Stimulated activated CD8-positive, alpha-beta memory T cell treated with anti-CD3 and anti-CD28 coated beads, Interleukin-15, amount 100 ng/mL, for 48 hours (primary cell): ENCODE measurements at places on chromosomes 1 and 21.

GRCh38 chr1:29682919-29683295, 446.6 kb downstream of the PTPRU start:
- DNase-seq = no peak

- no peak for DNase-seq
These were observed 82.2 kb downstream of the FMN2 start for GRCh38 chr1:240173836-240174235.

DNA sequence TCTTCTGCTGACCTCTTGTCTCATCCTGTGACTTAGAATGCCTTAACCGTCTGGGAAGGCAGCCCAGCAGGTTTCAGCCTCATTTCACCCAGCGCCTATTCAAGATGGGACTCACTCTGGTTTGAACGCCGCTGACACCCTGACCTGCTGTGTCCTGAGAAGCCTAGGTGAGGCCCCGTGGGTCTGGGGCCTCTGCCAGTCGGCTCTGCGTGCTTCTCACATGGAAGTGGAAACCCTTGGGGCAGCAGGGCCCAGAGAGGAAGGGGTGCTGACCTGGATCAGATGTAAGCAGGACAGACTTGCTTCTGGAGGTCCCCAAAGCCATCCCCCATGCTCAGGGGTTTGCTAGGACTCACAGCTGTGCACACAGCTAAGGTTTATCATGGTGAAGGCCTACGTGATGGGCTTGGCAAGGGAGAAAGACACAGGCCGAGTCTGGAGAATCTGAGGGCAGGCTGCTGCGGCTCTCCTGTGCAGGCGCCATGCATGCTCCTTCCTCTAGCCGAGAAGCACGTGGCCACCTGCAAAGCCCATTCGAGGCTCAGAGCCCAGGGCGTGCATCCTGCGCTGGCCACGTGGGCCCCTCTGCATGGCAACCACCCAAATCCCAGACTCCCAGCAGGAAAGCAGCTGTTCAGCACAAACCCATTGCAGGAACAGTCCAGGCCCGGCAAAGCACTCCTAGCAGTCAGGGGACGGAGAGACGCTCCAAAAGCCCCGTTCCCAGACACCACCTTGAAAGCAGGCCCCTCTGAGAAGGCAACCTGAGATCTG, 3.8 kb downstream of the TRPM2 start:
- no peak for DNase-seq

DNA sequence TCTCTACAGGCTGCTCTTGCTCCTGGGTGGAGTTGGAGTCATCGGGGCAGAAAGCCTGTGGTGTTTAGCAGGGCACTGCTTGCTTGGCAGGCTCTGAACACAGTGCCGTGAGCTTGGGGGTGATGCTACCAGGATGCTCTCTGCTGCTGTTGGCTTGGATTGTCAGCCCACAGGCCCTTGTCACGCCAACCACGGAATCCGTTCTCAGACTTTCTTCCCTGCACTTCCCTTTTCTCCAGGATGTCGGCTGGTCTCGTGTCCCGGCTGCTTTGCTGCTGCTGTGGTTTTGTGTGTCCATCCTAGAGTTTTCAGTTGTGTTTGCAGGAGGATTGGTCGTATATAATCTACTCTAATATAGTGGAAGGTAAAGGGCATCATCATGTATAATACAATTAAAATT, 44.4 kb upstream of the TTC34 start:
- DNase-seq = no peak

DNA sequence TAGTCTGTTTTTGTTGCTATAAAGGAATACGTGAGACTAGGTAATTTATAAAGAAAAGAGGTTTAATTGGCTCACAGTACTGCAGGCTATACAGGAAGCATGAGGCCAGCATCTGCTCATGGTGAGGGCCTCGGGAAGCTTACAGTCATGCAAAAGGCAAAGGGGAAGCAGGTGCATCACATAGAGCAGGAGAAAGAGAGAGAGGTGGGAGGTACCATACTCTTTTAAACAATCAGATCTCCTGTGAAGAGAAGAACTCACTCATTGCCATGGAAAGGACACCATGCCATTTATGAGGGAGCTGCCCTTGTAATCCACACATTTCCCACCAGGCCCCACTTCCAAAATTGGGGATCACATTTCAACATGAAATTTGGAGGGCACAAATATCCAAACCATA, 12.7 kb downstream of the PPP1R12B start:
- no peak for DNase-seq

DNA sequence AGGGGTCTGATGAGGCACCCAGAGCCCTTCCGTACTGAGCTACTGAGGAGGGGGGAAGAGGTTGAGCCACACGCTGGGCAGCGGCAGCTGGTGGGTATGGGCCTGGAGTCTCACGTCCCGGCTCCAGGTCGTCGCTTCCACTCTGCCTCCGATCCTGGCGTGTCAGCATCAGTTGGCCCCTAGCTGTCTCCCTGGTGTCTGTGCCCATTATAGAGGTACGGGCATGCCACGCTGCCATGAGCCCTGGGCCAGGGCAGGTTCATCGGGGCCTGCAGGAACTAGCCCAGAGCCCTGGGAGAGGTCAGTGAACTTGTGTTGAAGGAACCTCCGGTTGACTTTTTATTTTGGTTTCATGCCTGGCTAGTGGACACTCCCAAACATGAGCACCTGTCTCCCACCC, 18.2 kb downstream of the COQ8A start:
- DNase-seq = no peak

DNA sequence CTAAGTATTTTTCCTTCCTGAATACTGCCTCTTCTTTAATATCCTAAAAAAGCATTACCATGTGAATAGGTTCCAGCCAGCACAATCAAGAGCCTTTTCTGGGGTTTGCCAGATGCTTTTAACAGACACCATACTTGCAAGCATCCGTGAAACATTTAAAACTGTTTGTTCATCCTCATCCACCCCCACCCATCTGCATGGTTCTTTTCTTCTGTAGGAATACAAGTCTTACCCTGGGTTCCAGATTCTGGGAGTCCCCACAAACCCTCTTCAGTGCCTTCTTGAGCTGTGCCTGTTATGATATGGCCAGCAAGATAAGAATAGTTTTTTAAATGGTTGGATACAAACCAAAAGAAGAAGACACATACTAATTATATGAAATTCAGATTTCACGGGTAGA, 354.9 kb upstream of the PLXNA2 start:
- no peak for DNase-seq

- no peak for DNase-seq
These were observed at the start of gene UMODL1 for GRCh38 chr21:42071146-42071737. UMODL1 (plus strand) TSS chr21:42071317; CDS start chr21:42071317, 0 bp downstream.

DNA sequence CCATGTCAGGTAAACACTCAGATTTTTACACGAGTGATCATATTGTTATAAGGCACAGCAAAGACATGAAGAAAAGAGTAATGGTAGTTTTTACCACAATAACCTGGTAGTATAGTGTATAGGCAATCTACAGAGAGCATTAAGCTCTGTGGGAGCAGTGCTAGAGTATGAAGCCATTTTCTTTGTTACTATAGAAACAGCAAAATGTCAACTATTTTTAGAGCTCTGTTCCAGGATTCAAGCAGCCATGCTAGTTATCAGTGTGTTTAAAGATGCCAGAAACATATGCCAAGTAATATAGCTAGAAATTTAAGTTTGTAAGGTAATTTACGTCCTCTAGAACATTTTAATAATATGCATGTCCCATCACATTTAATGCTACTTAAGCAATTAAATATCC, 77.6 kb upstream of the RGS18 start:
- DNase-seq = no peak

- no peak for DNase-seq
These were observed 233.9 kb upstream of the NEGR1 start for GRCh38 chr1:72516264-72516663.

DNA sequence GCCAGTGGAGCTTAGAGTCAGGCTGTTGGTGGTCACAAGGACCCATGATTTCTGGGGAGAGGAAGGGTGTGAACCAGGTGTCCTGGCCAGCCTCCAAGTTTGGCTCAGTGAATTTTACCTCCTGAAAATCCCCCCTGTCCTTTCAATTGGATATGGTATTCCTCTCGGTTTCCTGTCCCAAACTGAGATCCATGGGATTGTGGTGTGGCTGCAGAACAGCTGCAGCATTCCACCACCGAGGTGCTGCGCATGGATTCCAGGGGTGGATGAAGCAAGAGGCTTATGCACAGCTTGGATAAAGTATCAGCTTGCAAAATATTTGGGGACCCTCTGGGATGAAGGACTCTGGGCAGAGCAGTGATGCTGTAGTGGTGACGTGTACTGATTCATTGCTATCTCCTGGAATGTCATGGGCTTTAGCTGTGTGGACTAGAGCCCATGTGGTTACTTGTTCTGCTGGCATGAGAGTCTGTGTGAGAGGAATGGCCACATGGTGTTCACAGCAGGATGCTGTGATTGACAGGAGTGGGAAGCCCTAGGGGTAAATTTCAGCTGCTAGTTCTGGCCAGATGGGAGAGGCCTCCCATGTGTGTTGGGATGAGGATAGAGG, 148.7 kb upstream of the SPAG17 start:
- DNase-seq = no peak

DNA sequence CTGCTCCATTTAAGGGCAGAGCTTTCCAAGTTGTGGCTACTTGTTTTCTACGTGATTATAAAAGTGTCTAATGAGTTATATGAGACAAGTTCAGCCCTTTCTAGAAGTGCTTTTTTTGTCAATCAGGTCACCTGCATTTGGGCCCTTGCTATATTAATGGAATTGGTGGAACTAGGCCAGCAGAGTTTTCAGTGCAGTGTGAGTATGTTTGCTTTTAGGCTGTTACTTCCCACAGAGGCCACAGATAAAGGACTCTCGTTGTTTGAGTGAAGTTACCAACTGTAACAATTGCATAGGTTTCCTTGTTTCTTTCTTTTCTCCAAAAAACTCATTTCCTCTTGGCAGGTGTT, 10.9 kb downstream of the SMAP2 start:
- DNase-seq = no peak

DNA sequence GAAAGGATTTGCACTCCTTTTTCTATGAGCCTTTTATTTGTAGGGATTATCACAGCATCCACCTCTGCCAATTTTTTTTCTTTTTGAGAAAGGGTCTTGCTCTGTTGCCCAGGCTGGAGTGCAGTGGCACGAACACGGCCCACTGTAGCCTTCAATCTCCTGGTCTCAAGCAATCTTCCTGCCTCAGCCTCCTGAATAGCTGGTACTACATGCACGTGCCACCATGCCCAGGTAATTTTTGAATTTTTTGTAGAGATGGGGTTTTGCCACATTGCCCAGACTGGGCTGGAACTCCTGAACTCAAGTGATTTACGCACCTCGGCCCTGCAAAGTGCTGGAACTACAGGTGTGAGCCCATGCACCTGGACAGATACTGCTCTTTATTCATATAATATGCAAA, 2.1 kb downstream of the SAMSN1 start:
- DNase-seq = no peak

GRCh38 chr1:184930645-184931044, 43.7 kb downstream of the NIBAN1 start:
- no peak for DNase-seq

DNA sequence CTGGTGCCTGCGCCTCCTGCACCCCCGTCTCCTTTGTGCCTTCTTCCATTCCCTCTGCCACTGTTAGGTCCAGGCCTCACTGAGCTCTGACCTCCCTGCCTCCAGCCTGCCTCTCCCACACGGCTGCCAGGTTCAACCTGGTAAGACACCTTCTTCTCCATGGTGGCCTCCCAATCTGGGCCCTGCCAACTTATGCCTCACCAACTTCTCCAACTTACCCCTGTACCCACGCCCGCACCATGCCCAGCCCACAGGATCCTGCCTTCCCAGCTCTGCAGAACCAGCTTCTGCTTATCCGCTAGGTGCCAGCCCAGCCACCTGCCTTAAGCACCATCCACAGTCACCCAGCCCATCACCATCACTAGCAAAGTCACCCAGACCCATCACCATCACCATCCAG, 37.2 kb downstream of the PDE9A start:
- DNase-seq = no peak

DNA sequence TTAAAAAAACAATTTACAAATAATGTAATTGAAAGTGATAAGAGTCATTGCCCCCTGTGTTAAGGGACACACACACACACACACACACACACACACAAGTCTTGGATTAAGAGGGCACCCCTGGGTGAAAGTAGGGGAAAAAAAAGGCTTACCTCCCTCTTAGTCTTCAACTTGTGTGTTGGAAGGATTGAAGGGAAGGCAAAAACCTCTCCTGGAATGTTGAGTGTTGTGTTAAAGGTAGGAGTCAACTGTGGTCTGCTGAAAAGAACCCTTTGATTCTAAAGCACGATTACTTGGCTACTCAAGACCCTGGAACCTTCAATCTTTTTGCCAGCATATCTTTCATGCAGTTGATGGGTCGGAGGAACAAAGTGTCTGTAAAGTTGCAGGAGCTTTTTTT, 6.4 kb downstream of the PBX1 start:
- no peak for DNase-seq

DNA sequence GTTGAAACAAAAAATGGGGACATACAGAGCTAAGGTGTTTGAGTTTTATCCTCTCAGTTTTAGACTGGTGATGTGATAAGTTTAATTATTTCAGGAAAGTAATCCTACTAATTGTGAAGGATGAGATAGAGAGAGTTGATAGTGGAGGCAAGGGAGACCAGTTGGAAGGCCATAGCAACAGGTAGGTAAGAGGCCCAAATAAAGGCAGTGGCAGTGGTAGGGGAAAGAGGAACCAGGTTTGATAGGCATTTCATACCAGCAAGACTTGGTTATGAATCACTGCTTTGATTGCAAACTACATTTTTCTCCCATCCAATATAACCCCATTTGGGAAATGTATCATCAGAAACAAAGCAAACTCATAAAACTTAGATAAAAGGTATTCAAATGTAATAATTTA, 63.1 kb upstream of the SH3GLB1 start:
- no peak for DNase-seq

- DNase-seq = no peak
These were observed 2.8 kb upstream of the EFHD2 start for GRCh38 chr1:15406614-15407559.

DNA sequence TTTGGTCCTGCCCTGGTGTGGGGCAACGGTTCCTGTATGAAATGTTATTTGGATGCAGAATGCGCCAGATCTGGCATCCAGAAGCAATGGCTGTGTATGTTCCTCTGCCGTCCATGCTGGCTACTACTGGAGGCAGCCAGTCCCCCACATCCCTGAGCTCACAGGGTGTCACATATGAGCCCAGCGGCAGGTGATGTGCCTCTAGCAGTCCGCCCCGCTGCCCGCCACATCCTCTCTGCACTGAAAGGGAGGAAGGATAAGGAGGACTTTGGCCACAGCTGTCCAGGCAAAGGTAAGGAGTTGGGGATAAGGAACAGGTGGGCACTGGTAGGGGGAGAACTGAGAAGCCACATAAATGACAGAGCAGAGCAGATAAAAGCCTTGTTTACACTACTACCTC, 305.3 kb upstream of the DAB1 start:
- DNase-seq = no peak
